ENCODE measurements at places on chromosomes 7 and 10.
A peak's percentile ranks its signal among the peaks of the same experiment; 100 is the strongest.

- no peak for DNase-seq
Observed at GRCh38 chr10:45450866-45451265, 76.8 kb downstream of the ALOX5 start.

- no peak for DNase-seq
Observed at GRCh38 chr7:23098460-23098859, 7.1 kb upstream of the KLHL7 start.

GRCh38 chr7:54955696-54956420 is 63.0 kb upstream of the EGFR start:
- DNase-seq: no peak

DNA sequence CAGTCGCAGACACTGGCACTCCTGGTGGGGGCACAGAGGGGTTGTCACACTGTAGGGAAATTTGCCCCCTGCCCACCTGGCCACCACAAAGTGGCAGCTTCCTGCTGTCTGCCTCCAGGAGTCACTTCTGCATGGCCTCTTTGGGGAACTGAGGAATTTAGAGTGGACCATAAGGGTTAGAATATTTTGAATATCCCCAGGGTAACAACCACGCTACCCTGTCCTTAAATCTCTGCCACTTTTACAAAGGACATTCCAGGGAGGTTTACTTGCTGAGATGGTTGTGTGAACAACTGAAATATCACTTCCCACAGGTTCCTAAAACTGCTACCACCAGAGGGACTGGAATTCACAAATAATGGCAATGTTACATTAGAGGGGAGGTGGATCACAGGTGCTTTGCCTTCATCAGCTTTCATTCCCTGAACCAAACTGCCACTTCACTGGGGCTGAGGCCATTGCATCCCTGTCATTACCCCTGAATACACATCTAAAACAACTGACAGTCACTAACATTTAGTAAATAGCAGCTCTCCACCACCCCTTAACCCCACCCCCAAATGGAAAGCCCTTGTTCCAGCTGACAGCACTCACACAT is 88.1 kb upstream of the IFRD1 start:
- no peak for DNase-seq

DNA sequence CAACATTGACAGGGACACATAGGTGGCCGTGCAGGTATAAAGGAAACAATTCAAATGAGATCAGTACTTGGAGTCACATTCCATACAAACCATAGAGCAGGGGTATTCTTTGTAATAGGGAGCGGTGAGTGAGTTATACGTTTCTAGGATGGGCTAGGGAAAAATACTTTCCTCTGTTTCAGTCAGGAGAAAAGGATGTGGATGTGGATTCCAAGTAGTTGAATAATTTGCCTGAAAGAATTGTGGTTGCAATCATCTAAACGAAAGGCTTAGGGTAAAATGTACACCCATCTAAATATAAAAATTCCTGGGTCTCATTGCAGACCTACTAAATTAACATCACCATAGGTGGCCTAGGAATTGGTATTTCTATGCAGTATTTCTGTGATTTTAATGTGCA is 270.7 kb upstream of the IGFBP3 start:
- DNase-seq: no peak

DNA sequence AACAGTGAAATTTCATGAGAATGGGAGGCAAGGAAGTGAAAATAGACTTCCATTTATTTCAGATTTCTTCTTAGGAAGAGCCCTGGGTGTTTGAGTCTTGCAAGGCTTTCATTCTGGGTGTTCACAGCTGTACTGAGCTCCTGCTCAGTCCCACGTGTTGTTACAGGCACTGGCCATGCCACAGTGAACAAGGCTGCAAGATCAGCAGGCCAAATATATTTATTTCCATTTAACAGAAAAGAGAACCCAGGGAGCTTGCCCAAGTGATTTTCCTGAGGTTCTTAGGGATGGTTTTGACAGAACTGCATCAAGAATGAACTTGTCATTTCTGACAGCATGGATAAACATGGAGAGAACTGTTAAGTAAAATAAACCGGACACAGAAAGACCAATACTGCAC is 54.5 kb upstream of the CD36 start:
- DNase-seq: no peak

DNA sequence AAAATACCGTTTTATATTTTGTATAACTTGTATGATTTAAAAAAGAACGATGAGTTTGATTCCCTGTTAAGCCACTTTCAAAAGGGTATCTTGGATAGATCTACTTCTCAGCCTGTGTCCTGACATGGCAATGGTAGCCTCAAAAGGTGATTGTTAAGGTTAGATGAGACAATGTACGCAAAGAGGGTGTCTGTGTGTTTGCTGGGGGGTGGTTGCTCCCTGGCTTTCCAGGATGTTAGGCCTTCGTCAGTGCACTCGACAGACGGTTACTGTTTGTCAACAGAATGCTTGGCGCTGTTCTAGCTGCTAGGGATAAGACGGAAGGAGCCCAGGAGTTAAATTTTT is 90.3 kb downstream of the NEURL1 start:
- no peak for DNase-seq

DNA sequence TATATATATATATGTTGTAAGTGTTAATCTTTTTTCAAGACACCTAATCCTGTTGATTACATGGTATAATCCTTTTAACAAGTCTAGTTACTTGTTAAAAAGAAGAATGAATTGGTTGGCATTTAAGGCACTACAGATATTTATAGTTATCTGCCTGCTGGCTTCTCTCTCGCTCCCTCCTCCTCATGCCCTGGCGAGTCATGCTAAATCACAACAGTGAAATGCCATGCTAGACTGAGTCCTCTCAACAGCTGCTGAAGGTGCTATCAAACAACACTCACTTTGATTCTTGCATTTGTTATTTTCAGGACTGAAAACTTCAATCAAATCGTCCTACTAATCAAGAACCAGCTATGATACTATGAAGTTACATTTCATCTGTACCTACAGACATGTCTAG is 15.4 kb downstream of the NRAP start:
- no peak for DNase-seq

- DNase-seq: peak; percentile 8
Observed at GRCh38 chr7:148883266-148884048, 634 bp downstream of the EZH2 start.

DNA sequence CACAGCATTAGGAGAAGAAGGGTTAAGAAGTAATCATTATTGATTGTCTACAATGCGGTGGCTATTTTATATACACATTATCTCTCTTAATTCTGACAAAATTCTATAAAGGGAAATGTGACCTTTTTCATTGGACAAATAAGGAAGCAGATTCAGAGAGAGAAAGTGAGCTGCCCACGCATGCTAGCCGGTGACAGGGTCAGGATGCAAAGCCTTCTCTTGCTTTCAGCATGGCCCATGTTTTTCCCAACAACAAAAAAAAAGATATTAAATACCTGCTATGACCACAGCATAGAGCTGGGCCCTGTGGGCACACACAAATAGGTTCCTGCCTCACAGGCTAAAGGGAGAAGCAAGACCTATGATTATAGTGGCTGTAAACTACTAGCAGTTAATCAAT is 66.8 kb downstream of the PPP1R3C start:
- no peak for DNase-seq

DNA sequence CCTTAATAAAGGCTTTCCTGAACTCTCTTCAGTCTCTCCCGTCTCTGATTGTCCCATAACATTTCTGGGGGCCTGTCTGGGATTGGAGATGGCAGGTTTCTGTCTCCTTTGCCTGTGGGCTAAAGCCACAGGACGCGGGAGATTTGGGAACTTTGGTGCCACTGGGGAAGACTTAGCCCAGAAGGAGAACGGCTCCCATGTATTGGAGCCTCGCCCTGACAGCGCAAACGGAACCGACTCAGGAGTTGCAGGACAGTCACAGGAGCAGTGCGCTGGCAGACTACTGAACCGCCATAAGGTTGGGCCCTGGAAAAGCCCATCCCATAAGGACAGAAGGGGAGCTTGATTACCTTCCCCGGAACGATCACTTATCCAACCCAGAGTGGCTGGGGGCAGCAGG is 7.1 kb upstream of the ZNF33B start:
- DNase-seq: no peak

- no peak for DNase-seq
Observed at GRCh38 chr10:65570143-65571010, 1355.5 kb upstream of the LRRTM3 start.

DNA sequence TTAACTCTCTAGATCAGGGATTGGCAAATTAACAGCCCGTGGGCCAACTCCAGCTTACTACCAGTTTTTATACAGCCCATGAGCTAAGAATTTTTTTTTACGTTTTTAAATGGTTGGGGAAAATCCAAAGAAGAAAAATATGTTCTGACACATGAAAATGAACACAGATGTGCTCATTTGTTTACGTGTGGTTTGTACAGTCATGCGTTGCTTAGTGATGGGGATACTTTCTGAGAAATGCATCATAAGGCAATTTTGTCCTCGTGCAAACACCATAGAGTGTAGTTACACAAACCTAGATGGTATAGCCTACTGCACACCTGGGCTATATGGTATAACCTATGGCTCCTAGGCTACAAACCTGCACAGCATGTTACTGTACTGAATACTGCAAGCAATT is 8.3 kb upstream of the SMKR1 start:
- no peak for DNase-seq

GRCh38 chr10:93063144-93063976 is 2.8 kb downstream of the CYP26C1 start:
- DNase-seq: no peak

DNA sequence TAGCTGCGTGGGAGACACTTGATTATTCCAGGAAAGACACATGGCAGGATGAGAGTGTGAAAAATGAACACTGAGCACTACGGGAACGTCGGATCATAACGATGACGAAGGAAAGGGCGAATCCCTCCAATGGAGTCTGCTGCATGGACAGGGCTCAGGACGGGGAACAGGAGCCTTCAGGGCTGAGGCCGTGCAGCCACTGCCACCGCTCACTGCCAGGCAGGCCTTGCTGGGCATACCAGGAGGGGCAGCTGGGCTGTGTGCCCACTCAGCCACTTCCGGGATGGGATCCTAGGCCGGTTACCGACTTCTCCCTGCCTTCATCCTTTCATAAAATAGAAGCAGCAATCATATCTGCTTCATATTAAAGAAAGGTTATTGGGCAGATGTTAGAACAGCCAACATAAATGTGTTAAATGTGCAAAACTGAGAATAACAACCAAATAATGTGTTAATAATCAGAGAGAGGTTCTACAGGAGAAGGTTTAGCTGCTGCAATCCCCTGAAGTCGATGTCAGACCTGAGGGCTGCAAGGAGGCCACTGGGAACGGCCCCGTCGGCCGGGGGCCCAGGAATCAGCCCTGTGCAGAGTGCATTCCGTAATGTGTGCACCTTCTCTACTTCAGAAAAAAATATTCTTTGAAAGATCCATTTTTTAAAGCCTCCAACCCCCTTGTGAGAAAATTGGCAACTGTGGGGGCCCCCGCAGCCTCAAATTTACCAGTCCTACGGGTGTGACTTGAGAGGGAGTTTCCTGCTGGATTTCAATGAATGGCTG is 63.6 kb downstream of the ADARB2 start:
- no peak for DNase-seq

DNA sequence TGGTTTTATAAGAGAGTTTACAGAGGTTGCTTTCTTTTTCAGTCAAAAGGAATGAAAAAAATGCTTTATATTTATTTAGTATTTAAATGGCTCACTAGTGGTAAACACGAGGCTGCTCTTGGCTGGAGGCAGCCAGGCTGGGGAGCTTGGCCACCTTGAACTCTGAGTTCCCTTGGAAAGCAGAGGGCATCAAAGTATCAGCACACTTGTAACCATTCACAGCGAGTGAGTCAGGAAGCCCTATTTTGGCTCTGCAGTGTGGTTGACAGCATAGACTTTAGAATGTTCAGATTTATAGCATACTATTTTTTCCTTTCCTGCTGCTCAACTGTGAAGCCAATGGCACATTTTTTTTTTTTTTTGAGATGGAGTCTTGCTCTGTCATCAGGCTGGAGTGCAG is 51.6 kb downstream of the CYCS start:
- no peak for DNase-seq

GRCh38 chr7:117283371-117283770 is 39.5 kb downstream of the WNT2 start:
- DNase-seq: no peak

GRCh38 chr7:87672217-87672616 is 44.0 kb downstream of the RUNDC3B start:
- no peak for DNase-seq

GRCh38 chr7:104790440-104790839 is 223.6 kb upstream of the KMT2E start:
- no peak for DNase-seq

DNA sequence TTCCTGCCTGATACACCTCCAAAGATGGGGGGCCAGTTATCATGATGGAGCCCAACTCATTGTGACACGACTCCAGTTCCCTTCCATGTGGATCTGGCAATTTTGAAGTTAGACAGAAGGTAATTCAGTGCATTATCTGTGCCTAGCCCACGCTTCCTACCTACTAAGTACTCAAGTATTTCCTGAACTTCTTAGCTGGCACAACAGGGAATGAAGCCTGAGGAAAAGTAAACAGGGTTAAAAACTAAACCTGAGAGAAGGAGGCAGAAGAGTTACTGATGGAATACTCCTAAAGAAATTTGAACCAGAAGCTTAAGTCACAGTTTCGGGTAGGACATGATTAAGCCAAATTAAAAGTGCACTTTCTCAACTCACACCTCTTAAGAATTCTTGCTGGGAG is 1.1 kb upstream of the SEC31B start:
- no peak for DNase-seq

DNA sequence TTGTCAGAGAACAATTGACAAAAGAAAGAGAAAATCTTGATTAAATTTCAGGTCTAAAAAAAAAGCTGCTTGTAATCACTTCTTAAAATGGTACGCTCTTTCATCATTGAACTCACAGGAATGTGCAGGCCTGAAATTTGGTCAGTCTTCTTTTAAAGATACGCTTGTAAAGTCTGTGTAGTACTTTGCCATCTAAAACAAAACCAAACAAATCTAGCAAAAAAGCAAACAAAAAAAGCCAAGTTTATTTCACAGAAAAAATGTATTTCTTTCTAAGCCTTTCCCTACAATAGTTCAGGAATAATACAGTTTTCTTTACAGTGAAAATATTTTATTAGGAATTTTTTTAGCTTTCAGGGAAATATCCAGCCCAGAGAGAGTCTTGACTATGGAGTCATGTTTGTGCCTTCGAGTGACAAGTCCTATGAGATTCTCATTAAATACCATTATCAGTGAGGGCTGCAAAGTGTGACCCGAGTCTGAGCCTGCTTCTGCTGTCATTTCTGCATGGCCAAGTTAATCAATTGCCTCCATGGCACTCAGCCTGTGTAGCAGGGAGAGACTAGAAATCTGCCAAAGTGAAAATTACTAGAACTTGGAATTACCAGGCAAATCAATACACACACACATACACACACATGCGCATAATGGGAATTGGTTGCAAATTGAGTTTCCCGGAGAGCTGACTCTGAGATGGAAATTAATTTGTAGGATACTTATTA is 172.6 kb downstream of the OTUD1 start:
- DNase-seq: no peak

GRCh38 chr10:88896372-88896993 is 16.4 kb downstream of the STAMBPL1 start:
- no peak for DNase-seq

DNA sequence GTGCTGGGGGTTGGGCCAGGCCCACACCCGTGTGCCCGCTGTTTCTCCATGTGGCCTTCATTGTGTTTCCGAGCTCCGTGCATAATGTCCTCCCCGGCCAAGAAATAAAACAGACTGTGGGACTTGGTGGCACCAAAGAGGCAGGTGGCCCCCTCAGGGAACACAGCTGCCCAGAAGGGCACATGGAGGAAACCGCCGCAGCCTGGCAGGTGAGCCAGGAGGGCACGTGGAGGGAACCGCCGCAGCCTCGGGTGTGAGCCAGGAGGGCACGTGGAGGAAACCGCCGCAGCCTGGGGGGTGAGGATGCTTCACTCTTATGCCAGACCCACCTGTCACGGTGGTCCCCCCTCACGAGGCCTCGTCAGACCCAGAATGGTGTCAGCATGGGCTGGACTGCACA is 288.7 kb downstream of the WDR37 start:
- no peak for DNase-seq

- DNase-seq: no peak
Observed at GRCh38 chr10:130664526-130664925, 528.3 kb downstream of the GLRX3 start.

All from stimulated activated CD8-positive, alpha-beta memory T cell treated with anti-CD3 and anti-CD28 coated beads, Interleukin-7, amount 100 ng/mL, for 4 hours (primary cell).